ENCODE measurements at places on chromosomes 2 and 18.

GRCh38 chr2:136065384-136065783 lies 52.6 kb downstream of the CXCR4 start:
- DNase-seq: no peak

GRCh38 chr2:172119089-172119488 lies 16.4 kb upstream of the DLX2 start:
- no peak for DNase-seq

DNA sequence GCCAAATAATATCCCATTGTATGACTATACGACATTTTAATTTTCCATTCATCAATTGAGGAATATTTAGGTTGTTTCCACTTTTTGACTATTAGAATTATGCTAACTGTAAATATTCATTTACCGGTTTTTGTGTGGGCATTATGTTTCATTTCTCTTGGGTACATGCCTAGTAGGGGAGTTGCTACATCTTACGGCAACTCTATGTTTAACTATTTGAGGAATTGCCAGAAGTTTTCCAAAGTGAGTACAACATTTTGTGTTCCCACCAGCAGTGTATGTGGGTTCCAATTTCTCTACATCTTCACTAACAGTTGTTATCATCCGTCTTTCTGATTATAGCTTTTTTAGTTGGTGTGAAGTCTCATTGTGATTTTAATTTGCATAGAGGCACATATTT lies 1.6 kb upstream of the KDSR start:
- no peak for DNase-seq

DNA sequence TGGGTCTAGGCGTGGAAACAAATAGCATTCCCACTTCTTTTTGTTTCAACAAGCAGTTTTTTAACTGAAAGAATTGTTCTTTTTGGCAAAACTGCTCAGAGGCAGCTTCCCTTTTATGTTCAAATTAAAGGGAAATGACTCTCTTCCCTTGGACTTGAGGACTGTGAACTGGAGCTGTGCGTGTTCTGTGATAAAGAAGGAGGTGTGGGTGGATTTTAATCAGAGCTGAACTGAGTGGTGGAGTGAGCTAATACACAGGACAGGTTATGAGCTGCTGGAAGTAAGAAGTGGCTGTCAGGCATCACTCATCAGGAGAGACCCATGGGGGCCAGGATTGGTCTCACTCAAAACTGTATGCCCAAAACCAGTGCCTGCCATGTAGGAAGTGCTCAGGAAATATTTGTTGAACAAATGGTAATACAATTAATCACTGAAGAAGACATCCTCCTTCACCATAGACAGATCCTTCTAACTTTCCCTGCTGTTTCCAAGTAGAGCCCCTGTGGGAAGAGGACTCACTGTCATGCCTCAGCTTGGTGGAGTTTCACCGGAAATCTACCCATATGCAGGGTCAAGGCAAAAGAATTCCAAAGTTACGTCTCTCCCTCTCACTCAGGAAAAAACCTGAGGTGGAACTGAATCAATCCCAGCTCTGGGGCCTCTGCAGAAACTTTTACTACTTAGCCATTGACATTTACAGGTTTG lies 55.9 kb downstream of the FEZ2 start:
- DNase-seq: no peak

Measured in A549 (cell line).